ENCODE measurements at places on chromosomes 5 and 9.

GRCh38 chr5:174718880-174719610 lies 5.3 kb upstream of the MSX2 start:
- no peak for DNase-seq

GRCh38 chr5:143922718-143923117 lies 110.8 kb downstream of the HMHB1 start:
- no peak for DNase-seq

DNA sequence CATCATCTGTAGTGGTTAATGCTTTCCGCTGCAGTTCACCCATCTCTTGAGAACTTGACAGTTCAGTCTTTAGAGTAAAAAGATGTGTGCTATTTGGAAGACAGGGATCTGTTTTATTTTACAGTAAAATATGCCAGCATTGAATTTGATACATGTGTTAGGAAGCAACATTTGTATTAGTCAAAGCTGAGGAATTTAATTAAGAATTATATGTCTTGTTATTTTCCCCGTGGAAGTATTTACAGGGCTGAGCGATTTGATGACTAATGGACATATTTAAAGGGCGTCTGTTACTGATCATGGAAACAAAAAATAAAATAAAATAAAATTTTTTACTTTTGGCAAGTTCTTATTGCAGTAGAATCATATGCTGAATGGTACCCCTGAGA lies 101.3 kb downstream of the PAM start:
- DNase-seq, result no peak

DNA sequence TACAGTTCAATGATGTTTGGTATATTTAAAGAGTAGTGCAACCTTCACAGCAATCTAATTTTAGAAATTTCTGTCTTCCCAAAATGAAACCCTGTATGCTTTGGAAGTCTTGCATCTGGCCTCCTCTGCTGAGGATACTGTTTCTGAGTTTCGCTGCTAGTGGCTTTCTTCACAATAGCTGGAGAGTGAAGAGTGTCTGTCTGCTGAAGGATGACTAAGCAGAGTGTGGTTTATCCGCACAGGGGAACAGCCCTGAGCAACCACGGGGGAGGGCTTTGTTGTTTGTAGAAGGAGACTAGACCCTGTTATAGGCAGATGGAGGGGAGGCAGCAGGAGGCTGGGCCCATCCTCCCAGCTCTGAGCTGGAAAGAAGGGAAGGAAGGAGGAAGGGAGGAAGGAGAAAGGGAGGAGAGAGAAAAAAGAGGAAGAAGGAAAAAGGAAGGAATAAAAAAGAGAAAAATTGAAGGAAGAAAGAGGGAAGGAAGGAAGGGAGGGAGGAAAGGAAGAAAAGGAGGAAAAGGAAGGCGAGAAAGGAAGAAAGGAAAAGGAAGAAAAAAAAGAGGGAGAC lies 10.5 kb upstream of the IRX2 start:
- no peak for DNase-seq

DNA sequence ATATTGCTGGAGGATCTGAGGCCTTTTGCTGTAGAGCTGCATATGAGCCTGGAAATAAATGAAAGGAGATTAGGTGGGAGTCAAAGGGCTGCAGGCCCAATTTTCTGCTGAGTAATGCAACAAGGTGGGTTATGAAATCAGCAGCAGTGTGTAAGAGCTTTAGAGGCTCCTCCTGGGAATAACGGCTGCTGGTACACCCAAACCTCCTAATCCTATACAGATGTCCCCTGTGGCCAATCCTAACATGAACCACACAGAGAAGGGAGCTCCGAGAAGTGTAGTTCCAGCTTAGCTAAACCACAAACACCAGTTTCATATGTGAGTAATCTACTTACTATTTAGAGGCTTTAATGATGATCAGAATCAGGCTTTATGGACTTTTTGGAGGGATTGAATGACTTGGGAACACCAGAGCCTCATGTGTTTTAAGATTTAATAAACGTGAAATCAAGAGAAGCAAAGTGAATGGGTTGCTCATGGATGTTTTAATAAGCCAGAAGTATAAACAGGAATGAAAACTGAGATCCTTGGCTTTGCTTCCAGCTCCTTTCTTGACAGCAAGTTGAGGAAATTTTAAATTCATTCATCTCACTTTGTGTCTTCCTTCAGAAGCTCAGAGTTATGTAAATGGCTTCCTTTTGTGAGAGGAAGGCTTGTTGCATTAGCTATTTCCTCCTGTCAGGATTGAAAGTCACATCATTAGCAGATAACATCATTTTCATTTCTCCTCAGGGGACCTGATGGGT lies 437.5 kb downstream of the TMEM232 start:
- no peak for DNase-seq

GRCh38 chr5:21931116-21931515 lies 922.0 kb downstream of the CDH12 start:
- no peak for DNase-seq

GRCh38 chr5:65299861-65300260 lies 181.9 kb downstream of the ADAMTS6 start:
- no peak for DNase-seq

GRCh38 chr5:174511714-174512253 lies 212.6 kb upstream of the MSX2 start:
- no peak for DNase-seq

DNA sequence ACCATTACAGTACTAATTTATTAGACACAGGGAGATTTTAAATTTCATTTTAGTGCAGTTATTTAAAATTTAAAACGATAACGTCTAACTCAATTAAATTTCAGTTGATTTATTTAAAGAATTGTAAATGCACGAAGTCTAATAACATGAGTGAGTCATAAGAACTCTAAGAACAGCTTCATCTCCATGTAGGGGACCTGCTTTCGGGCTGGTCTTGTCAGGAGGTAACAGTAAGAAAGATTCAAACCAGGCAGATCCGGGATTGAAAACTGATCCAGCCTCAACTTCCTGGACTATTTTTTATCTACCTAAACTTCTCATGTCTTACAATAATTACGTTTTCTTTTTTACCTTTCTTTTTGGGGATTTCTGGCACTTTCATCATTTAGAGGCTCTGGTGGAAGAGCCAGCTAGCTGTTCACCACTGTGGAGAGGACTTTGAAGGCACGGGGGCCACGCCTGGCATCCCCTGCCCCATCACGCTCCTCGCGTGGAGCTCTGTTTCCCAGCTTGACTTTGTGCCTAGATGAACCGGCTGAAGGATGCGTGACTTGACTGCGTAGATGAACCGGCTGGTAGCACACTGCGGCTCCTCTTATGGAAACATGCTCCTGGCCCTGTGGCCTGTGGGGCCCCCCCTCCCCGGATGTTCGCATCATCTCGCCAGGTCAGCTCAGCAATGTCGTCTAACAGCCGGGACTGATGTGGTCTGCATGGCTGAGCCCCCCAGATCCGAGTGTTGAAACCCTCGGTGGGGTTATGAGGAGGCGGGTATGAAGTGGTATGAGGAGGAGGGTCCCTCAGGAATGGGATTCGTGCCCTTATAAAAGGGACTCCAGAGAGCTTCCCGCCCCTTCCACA lies 26.0 kb downstream of the NDUFS6 start:
- no peak for DNase-seq

DNA sequence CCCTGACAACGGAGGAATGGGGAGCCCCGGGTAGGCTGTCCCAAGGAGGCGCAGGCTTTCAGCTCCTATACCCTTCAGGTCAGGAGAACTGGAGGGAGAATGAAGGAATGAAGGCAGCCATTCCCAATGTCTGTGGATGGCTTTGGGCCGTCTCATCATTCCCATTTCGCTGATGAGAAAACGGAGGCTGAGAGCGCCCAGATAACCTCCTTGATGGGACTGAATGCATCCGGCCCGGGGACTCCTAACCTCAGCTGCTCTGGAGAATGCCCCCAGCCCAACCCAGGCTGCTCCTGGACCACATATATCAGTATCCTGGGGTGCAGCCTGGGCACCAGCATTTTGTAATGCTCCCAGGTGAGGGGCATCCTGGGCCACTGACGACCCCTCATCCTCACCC lies 52.6 kb upstream of the RNU6ATAC start:
- DNase-seq, result no peak

GRCh38 chr9:113737517-113738271 lies 138.4 kb upstream of the ZNF618 start:
- DNase-seq, result peak; percentile 12

GRCh38 chr5:156836846-156837245 lies 13.2 kb upstream of the PPP1R2B start:
- DNase-seq, result no peak

DNA sequence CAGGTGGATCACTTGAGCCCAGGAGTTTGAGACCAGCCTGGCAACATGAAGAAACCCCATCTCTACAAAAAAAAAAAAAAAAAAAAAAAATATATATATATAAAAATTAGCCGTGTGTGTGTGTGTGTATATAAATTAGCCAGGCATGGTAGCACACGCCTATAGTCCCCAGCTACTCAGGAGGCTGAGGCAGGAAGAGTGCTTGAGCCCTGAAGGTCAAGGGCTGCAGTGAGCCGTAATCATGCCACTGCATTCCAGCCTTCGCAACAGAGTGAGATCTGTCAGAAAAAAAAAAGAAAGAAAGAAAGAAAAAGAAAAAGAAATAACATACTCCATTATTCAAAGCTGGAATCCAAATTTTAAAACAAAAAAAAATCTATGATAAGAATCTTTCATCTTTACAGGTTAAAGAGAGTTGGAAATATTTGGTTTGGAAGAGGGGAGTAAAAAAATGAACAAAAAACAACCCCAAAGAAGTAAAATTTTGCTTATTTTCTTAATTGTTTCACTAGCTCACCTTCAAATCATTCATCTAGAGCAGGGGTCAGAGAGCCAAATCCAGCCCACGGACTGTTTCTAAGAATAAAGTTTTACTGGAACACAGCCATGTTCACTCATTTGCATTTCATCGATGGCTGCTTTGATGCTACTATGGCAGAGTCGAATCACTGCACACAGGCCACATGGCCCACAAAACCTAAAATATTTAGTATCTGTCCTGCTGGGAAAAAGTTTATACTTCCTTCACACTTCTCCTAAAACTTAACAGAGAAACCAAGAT lies 109.9 kb downstream of the DROSHA start:
- DNase-seq, result no peak

- DNase-seq, result no peak
These were observed 48.9 kb downstream of the DAB2IP start for GRCh38 chr9:121700165-121700831.

- no peak for DNase-seq
These were observed 829.6 kb upstream of the ZNF608 start for GRCh38 chr5:125575891-125576505.

DNA sequence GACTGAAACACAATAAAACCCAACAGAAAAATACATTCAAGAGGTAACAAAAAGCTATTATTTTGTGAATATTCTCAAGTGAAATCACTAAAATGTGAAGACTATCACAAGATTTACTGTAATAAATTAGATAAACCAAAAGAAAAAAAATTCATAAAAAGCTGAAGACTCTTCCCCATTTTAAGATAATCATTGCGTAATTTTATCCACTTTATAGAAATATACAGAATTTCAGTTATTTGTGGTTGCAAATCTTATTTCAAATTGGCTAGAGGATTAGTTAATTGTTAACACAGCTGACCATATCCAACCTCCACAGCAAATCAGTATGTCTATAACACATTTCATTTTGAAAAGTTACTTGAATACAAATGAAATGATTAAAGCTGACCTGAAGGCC lies 7.7 kb upstream of the TMEM267 start:
- no peak for DNase-seq

DNA sequence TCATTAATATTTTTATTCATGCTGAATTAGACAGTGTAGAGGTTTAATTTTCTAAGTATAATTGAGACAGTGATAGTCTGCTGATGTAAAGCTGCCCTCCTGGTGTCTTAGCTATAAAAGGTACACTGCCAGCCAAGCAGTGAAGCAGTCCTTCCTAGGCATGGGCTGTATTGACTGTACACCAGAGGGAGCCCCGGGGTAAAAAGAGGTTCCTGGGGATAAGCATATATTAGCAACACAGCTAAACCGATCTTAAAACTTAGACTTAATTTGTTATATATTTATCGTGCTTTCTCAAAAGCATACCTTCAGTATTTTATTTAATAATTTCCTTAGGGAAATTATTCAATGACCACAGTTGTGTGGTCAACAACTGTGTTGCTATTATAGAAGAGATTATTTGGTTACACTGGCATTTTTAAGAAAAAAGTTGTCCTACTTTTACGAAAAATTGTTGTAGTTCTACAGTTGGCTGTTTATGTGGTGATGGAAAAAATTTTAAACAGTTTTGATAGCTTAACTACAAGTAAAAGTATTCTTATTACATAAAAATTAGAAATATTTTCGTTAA lies 68.8 kb downstream of the ELL2 start:
- DNase-seq, result no peak

DNA sequence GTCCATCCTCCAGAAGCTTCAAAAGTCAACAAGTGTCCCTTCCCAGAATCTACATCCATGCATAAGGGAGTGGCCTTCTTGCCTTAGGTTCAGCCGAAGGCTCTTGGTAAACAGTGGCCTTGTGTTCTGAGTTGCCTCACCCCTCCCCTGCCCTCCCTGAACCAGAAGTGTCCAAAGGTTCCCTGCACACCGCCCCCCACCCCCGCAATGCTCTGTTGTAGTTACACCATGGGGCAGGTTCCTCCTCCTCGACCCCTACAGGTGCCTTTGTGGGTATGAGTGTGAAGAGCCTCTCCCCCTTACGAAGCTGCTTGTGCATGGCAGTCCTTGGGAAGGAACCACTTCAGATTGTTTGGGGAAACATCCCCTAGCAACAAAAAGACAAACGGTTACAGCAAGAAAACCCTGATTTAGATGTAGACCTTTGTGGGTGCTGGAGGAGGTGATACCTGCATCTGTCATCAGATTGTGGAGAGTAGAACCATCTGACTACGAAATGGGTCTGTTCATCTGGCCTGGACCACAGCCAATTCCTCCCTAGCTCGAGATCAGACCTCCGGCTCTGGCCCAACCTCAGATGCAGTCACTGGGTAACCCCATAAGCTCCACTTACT lies 7.1 kb downstream of the SPACA9 start:
- DNase-seq, result no peak

GRCh38 chr9:36119476-36119875 lies 17.1 kb upstream of the GLIPR2 start:
- DNase-seq, result no peak

GRCh38 chr5:65262096-65262495 lies 219.6 kb downstream of the ADAMTS6 start:
- no peak for DNase-seq

Data from vagina (tissue), 2 donors.